ENCODE measurements at places on chromosomes 2 and 18.

GRCh38 chr2:15835991-15836688 is 104.2 kb upstream of the MYCN start:
- DNase-seq, result no peak

- DNase-seq, result peak; percentile 45
Measured at GRCh38 chr2:137888845-137889244, 75.4 kb upstream of the HNMT start.

DNA sequence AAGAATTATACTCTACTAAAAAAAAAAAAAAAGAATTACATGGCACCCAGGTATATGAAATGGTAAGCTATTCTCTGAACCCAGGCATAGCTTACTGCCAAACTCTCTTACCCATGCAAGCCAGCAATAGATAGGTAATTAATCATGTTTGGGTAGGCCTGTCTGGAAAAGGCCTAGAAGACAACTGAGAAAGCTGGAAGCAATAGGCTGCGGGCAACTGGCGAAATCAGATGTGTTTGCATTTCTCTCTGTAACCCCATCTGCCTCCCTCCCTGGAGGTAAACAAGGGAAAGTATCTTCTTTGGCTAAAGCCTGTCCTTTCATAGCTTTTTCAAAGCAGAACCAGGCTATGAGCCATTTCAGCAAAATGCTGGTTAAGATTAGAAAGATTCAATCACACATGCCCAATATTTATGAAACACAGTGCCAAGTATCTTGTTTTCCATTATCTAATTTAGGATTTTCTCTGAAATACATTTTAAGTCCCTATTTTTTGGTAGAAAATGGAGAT is 934.8 kb upstream of the DDX18 start:
- DNase-seq, result no peak

DNA sequence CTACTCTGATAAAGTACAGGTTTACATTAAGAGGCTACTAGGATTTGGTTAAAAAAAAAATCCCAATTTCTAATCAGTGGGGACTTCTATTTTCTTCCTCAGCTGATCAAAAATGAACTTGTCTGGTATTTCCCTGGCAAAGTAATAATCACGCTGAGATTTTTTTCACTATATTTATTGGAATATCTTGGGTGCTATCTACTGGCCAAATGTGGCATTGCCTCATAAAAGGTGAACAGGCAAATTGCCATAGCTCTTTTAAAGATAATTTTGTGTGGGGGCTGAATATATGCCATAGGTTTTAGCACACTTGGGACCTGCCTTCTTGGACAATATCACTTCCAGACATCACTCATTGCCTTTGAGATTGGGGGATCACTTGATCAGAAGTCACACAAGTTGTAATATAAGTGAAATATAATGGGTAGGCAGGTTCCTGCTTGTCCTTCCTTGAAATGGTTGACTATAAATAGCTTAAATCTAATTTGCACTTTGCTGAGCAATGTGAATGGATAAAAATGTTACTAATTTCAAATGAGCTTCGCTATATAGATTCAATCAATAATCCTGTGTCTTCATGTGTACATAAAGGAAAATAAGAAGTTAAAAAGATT is 7.0 kb upstream of the NXPH2 start:
- peak; percentile 49 for DNase-seq

DNA sequence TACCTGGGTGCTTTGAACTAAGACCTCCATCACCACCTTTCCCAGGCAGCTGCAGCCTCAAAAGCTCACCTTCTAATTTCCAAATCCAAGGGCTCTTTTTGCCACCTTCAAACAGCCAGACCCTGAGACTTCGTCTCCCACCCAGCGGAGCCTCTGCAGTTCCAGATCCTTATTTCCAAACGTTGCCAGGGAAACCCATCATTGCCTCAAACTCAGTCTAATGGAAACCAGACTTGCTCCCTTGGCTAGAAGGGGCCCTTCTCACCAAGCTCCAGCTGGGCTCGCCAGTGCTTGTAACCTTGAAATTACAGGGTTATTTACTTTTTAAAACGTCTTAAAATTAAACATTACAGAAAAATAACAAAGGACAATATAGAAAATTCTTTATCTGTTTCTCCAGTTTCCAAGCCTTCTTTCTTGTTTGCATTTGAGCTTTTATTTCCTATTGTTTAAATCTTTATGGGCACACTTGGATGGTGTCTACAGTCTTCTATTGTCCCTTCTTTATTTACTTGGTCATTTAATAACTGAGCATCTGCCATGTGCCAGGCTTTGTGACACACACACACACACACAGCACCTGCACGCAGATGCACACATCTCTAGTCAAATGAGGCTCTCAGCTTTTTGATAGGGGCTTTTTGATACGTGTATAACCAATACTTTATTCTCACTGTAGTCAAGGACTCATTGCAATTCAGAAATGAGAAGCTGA is 36.1 kb downstream of the TRPM8 start:
- no peak for DNase-seq

DNA sequence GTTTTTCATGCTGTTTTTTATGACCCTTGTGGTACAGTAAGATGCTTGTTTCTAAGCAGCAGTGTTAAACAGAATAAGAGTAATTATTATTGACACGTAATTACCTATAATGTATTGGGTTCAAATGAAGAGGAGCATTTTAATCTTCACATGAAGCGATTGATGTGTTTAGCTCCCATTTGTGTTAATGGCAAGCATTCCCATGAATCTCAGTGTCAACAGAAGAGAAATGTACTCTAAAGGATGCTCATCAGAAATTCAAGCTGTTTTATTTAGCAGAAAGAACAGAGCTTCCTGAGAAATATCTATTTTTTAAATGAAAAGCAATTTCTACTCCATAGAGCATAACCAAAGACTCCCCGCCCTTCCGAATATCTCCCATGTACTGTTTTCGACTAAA is 341.3 kb upstream of the LINC00305 start:
- DNase-seq, result no peak

- DNase-seq, result no peak
Measured at GRCh38 chr2:127984551-127984950, 43.3 kb downstream of the SAP130 start.

GRCh38 chr2:241607162-241607885 is 29.6 kb downstream of the THAP4 start:
- DNase-seq, result no peak

- no peak for DNase-seq
Measured at GRCh38 chr2:84247532-84247931, 211.5 kb downstream of the SUCLG1 start.

- no peak for DNase-seq
Measured at GRCh38 chr2:24110660-24111303, 12.4 kb downstream of the PFN4 start.

DNA sequence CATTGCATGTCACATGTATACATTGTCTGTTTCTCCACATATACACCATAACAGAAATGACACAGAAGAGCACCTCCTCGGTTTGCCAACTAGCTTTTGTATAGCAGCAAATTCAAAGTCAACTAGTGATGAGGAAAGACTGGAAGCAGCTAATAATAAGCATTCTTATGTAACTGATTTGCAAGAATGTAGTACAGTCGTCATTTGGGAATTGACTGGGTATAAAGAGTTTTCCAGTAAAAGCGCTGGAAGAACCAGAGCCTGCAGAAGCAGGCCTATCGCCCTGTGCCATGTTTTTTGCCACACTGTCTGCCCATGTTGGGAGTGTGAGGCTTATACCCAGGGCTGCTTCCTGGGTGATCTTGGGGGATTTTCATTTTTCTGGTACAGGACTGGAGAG is 310.6 kb downstream of the GBX2 start:
- DNase-seq, result no peak

- DNase-seq, result peak; percentile 26
Measured at GRCh38 chr2:231717281-231718171, 9.2 kb downstream of the PTMA start.

- no peak for DNase-seq
Measured at GRCh38 chr2:3595985-3596384, 1.1 kb downstream of the COLEC11 start.

DNA sequence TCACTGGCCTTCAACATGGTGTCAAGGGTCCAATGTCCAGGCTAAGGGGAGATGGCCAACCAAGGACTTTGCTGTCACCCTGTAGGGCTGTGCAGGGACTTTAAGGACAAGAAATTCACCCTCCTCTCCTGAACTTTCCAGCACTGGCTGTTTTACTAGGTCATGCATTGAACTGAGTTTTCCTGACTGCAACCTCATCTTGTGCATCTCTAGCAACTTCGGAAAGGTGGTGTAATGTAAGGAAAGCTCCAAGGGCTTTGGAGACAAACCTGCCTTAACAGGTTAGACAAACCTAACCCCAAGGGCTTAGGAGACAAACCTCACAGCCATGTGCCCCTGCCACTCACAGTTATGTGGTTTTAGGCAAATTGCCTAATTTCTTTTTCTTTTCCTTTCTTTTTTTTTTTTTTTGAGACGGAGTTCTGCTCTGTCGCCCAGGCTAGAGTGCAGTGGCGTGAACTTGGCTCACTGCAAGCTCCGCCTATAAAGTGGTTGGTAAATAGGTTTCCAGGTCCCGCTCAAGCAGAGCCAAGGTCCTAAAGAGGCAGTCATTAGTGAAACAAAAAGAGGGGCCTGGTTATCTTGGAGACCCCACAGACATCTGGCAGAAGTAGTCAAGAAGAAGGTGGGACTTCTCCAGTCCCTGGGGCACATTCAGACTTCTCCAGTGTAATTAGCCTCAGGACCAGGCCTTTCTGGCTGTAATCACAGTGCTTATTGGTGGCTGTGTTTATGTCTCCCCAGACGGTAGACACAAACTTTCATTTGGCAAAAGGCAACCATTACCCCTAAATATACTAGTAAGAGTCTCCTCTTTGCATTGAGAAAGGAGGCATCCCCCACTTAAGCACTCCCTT is 37.6 kb upstream of the PMAIP1 start:
- no peak for DNase-seq

DNA sequence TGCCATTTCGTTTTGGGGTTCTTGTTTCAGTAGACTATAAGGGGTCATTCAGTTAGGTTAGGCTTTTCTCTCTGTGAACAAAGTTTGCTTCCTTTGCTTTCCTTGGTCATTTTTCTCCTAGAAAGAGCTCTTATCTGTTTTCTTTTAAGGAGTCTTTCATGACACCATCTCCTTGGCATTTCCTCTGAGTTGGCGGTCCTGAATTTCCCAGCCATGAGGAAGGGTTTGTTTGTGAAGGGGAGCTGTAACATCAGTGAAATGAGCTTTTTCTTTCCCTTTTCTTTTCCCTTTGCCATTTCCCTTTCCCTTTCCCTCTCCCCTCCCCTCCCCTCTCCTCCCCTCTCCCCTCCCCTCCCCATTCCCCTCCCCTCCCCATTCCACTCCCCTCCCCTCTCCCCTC is 61.7 kb downstream of the MAP4K4 start:
- DNase-seq, result no peak

- DNase-seq, result no peak
Measured at GRCh38 chr2:241857041-241857541, 1.6 kb downstream of the PDCD1 start.

GRCh38 chr2:160621748-160622147 is 128.1 kb upstream of the RBMS1 start:
- no peak for DNase-seq

- no peak for DNase-seq
Measured at GRCh38 chr2:56369316-56369715, 185.5 kb downstream of the CCDC85A start.

GRCh38 chr18:49756671-49757362 is 56.5 kb downstream of the ACAA2 start:
- no peak for DNase-seq

GRCh38 chr2:86056590-86057331 is 48.9 kb downstream of the POLR1A start:
- DNase-seq, result no peak

DNA sequence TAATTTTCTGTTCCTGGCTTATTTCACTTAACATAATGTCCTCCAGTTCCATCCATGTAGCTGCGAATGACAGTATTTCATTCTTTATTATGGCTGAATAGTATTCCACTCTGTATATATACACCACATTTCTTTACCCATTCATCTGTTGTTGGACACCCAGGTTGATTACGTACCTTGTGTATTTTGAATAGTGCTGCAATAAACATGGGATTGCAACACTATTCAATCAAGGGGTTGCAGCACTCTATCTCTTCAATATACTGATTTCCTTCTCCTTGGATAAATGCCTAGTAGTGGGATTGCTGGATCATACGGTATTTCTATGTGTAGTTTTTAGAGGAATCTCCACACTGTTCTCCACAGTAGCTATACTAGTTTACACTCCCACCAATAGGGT is 61.3 kb downstream of the THADA start:
- DNase-seq, result no peak

- DNase-seq, result no peak
Measured at GRCh38 chr2:32721376-32721775, 93.5 kb downstream of the TTC27 start.

DNA sequence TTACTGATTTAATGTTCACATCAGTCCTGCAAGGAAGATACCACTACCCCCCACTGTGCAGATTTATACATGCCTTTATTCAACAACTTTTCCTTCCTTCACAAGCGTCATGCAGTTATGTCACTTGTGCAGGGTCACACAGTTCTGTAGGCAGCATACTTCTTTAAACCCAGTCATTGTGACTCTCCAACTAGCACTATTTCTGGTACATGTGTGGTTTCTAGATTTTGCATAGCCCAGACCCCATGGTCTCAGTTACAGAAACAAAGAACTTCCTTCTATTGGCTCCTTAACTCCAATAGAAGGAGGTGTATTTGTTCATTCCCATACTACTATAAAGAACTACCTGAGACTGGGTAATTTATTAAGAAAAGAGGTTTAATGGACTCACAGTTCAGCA is 333.1 kb downstream of the ZNF516 start:
- no peak for DNase-seq

DNA sequence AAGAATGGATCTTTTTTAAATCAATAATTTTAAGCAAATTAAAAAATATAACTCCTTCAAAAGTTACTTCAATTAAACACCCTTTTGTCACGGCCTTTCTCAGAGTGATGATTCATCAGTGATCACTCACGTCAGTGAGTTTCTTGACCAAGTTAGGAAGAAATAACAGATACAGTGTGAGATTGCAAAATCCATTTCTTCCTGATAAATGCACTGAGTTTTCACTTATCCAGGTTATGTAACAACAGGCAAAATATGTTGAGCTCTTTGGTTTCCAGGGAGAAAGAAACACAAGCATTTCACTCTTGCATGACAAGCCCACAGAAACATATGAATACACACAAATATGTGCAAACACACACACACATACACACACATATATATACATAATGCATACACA is 195.9 kb upstream of the CYRIA start:
- no peak for DNase-seq

DNA sequence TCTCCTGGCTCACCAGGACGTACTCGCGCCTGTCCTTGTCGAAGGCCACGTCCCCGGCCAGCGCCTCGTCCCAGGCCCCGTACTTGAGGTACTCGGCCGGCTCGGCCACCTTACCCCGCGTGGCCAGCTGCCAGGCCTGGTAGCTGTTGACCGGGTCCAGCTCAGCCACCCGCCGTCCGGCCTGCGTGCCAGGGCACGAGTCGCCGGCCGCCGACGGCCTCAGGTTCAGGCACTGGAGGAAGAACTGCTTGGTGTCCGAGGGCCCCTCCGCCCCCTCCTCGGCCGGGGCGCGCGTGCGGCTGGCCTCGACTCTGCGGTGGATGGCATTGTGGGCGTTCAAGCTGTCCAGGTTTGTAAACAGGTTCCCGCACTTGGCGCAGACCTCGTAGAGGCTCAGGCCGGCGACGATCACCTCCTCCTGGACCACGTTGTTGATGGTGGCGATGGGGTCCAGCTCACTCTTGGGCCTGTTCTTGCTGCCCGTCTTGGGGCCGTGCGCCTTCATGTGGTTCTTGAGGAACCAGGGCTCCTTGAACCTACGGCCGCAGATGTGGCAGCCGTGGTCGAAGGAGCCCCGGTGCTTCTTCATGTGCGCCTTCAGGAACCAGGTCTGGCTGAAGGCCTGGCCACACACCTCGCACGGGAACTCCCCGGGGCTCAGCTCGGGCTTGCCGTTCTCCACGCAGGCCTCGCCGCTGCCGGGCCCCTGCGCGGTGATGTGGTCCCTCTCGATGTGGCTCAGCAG is 53.2 kb downstream of the ZNF516 start:
- no peak for DNase-seq

All from MM.1S (cell line).